Activated B cell treated with CpG ODN at 0.5 μM for 24 hours (primary cell): ENCODE measurements at places on chromosomes 3 and 15.

DNA sequence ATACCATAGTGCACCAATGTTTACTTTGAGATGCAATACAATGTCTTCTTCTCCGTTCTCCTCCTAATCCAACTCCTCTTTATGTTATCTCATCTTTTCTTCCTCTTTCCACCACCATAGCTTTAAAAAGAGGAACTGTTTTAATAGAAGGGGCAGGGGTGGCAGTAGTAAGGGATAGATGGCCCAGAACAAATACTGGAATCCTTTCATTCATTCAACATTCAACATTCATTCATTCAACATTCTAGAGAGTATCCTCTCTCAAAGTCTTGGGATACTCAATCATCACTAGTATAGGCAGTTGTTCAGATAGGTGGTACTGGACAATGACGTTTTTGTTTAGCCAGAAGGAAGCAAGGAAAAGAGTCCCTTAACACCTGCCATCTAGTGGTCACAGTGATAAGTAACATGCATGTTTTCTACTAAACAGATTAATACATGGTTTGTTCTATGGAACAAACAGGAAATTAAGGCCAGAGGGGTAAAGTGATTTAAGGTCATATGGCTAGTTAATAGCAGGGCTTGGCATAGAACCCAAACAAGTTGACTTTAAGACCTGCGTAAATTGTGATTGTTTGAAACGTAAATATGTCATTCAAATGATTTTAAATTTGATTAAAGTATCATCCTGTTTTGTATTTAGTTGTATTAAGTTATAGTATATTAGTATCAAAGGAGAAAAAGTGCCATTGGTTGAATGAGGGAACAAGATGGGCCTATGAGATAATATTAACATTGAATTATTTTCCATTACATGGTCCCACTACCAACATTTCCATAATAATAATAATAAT lies 26.9 kb upstream of the EHHADH start:
- DNase-seq, result no peak

- no peak for DNase-seq
Observed at GRCh38 chr15:90165659-90166489, 35.3 kb upstream of the SEMA4B start.

- DNase-seq, result no peak
Observed at GRCh38 chr3:189389346-189389745, 217.6 kb downstream of the TPRG1 start.

DNA sequence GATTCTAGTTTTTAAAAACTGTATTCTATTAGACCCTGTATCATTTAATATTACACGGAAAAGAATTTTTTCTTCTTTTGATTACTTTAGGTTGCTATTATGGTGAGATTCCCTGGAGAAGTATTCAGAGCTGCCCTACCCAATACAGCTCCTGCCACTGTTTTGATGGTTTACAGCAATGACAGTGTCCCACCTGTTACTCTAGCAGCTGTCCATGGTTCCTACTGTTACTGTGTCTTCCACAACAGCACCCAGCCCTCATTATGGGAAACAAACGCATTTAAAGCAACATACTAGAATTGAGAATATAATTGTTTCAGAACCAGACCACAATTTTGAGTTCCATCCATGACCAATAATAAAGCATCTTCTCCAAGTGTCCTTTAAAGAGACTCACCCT lies 450.7 kb downstream of the SHQ1 start:
- no peak for DNase-seq

GRCh38 chr15:66849746-66850077 lies 147.7 kb downstream of the SMAD6 start:
- no peak for DNase-seq

DNA sequence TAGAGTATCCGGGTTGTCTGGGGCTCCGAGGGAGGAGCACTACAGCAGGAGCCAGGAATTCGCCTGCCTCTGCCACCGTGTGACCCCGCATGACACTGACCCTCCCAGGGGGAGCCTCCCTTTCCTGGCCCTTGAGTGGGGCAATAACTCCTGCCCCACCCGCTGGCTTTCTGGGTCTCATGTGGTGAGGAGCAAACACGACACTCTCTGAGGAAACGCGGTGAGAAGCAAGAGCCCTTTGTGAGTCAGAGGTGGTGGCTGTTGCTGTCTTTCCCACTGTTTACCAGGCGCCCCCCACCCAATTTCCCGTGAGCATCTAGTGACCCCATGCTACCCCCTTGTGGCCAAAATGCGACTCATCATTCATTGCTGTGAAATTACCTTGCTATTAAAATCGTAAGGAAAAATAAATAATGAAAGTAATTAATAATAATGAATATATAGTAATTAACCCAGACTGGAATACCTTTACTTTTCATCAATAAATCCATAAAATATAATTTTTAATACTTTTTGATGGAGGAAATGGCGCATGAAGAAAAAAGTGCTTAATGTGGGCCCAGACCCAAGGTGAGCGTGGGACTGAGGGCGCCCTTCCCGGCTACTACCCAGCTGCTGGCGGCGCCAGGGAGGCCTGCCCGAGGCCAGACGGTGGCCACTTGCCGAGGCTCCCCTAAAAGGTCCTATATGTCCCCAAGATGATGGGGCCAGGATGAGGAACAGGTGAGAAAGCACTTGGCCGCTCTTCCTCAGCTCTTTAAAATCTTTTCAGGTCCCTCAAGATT lies 29.3 kb downstream of the CCNL1 start:
- no peak for DNase-seq

- no peak for DNase-seq
Observed at GRCh38 chr3:188884299-188885043, 287.3 kb upstream of the TPRG1 start.

GRCh38 chr15:72319985-72320671 lies at the start of gene CELF6:
CELF6 (minus strand) TSS chr15:72320157; CDS start chr15:72319874, 283 bp downstream.
- peak; percentile 77 for DNase-seq

GRCh38 chr15:45026651-45027190 lies 3.7 kb downstream of the SORD start:
- DNase-seq, result no peak

- DNase-seq, result no peak
Observed at GRCh38 chr15:49309889-49310288, 113.2 kb upstream of the FGF7 start.

DNA sequence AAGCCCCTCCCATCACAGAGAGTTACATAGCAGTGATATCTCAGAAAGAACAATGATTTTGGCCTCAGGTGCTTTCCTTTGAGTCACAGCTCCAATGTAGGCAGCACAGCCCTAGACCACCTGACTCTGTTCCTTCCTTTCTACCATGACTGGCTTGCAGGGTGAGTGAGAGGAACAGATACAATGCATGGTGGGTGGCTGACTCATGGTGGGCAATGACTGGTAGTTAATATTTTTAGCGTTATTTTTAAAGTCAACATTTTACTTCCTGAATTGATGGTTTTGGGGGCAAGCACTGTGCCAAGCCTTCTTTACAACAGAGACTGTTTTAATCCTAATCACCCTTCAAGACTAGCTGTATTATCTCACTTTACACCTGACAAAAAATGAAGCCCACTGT lies 32.8 kb upstream of the ST3GAL6 start:
- no peak for DNase-seq

DNA sequence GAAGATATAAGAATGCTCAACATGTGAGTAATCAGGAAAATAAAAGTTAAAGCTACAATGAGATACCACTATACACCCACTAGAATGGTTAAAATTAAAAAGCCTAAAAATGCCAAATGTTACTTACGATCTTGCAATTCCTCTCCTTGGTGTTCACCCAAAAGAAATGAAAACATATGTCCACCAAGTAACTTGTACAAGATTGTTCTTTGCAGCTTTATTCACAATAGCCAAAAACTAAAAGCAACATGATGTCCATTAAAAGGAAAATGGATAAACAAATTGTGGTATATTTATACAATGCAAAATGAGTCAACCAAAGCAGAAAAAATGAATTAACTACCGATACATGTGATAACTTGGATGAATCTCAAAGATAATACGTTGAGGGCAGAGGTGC lies 301.6 kb upstream of the THBS1 start:
- DNase-seq, result no peak

- DNase-seq, result no peak
Observed at GRCh38 chr3:123584284-123584987, 417 bp downstream of the HACD2 start.

DNA sequence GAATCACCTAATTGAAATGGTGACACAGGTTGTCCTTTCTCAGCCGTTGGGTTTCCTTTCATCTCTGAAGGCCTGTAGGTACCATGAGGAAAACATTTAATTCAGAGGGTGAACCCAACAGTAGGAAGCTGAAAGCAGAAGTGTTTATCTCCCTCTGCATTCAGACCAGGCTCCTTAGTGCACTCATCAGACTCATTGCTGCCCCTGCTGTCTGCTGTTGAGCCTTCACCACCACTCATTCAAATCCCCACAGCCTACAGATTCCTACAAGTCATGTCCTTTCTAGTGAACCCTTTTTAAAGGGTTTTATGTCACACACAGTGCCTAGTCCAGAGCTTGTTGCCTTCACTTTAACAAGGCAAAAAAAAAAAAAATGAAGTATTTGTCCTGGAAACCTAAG lies 13.4 kb downstream of the WDR48 start:
- no peak for DNase-seq

DNA sequence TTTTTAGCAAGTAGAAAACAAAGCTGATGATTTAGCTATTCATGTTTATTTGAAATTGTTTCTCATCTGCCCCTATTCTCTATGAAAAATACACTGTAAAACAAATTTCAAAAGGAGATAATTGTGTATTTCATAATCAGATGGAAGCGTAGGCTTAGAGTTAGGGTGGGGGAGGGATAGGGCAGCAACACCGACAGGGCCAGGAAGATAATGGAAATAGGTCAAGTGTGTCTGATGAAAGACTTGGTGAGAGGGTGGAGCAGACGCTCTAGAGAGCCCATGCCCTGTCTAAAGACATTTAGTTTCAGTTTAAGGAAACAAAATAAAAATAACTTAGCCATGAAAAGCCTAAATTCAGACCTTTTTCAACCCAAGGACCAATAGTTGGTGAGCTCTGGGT lies 51.6 kb upstream of the ARL6 start:
- DNase-seq, result no peak

DNA sequence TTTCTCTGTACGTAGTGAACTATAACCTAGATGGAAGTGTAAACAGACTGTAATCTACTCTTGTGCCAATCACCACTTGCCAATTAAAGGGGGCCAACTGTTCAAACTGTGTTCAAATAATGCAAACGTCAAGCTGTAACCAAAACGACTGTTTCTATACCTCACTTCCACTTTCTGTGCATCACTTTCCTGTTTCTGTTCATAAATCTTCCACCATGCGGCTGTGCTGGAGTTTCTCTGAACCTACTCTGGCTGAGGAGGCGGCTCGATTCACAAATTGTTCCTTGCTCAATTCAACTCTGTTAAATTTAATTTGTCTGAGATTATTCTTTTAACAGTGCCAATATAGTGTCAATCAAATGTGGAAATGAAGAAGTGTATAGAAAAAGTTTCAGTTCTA lies 206.7 kb upstream of the TBC1D5 start:
- no peak for DNase-seq

- no peak for DNase-seq
Observed at GRCh38 chr3:20141316-20141715, 44.7 kb downstream of the SGO1 start.

- no peak for DNase-seq
Observed at GRCh38 chr15:99249270-99249841, at the start of gene TTC23. TTC23 (minus strand) TSS chr15:99249581; CDS start chr15:99228712, 20,869 bp downstream.

GRCh38 chr3:115611630-115612029 lies 11.7 kb upstream of the GAP43 start:
- no peak for DNase-seq

- no peak for DNase-seq
Observed at GRCh38 chr15:50828610-50829206, 63.2 kb upstream of the SPPL2A start.

GRCh38 chr15:79562899-79563298 lies 130.8 kb downstream of the MINAR1 start:
- DNase-seq, result no peak

GRCh38 chr15:78170848-78171773 lies 21.9 kb downstream of the IDH3A start:
- no peak for DNase-seq

DNA sequence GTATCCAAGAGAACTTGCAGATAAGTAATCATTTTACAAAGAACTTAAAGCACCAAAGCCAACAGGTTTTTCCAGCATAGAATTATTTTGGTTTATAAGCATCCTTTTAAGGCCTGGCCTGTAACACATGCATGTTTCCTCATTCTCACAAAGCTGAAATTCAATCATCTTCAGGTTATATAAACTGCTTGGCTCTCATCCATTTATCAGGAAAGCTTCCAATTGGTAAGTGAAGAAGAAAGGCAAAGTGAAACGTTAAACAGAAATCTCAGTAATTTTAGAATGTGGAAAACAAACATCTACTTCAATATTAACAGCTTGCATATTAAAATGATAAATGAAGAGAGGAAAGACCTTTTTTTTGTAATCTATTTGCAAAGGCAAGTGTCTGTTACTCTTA lies 1.6 kb downstream of the SERP1 start:
- DNase-seq, result no peak

DNA sequence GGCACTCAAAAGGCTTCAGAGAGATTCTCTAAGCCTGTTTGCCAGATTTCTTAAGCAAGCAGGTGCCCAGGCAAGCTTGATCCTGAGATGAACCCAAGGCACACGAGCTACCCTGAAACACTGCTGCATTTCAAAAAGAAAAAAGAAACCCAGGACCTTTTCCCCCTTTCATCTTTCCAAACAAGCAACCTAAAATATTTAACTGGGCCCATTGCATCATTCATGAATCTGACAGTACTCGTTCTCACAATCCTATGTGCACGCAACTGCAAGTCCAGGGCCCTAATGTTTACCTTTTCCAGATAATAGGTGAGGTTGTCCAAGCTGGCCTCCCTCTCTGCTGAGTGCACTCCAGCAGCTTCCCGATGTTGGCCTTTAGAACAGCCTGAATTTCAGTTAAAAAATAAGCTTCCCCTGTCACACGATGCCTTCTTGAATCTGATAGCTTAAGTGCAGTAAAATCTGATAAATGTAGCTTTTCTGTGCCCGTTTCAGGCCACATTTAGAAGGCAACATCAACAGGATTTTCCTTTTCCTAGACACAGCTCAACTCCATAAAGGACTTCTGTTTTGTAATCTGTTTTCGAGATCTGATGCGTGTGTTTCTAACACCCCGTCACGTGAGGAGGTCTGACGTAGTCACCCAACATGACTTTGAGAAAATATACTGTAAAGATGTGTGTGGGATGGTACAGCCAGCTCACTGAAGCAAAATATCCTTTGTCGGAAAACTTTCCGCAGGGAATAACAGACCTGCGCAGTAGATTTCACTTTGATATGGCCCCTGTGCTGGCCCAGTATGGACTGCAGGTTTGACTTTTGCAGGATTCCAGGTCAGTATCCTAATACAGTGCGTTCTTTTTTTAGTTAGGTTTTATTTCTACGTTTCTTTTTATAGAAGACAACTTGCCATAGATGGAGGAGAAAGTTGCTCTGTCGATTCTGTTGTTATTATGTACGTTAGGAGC lies 55.1 kb upstream of the RASA2 start:
- no peak for DNase-seq
